ENCODE measurements at places on chromosomes 5 and 9. TPM values are rescaled to one million over a fixed set of nuclear protein-coding genes. Genes with fewer than 3 reads are reported as not detected.

The TRMO gene
- 12.3 TPM for total RNA-seq

The AMBP gene
- 8.9 TPM for total RNA-seq

The PNPLA7 gene
- total RNA-seq, result 0.63 TPM

The SLC22A4 gene
- 4.1 TPM for total RNA-seq

The SLC1A1 gene
- 1.8 TPM for total RNA-seq

The ANKHD1 gene
- 54.6 TPM for total RNA-seq

The FREM1 gene
- not detected for total RNA-seq

The CCNG1 gene
- 65.6 TPM for total RNA-seq

The SLC34A1 gene
- not detected for total RNA-seq

The TNFSF15 gene
- total RNA-seq, result 0.36 TPM

The FAM169A gene
- total RNA-seq, result 8.8 TPM

The NRG2 gene
- 2.0 TPM for total RNA-seq

The CPLANE1 gene
- 4.4 TPM for total RNA-seq

The SLCO4C1 gene
- not detected for total RNA-seq

The HMCN2 gene
- total RNA-seq, result 0.09 TPM

The DMRTA1 gene
- total RNA-seq, result 1.1 TPM

The PLEKHG4B gene
- total RNA-seq, result 0.56 TPM

The TMEM203 gene
- 45.1 TPM for total RNA-seq

The C7 gene
- not detected for total RNA-seq

The KIF27 gene
- total RNA-seq, result 1.3 TPM

The F2RL2 gene
- total RNA-seq, result 6.1 TPM

The S1PR3 gene
- 36.6 TPM for total RNA-seq

The PROB1 gene
- 0.36 TPM for total RNA-seq

The CLINT1 gene
- total RNA-seq, result 85.8 TPM

The MED7 gene
- 18.0 TPM for total RNA-seq

The PCDHA1 gene
- total RNA-seq, result 0.10 TPM

The CDKN2A gene
- not detected for total RNA-seq

The MLANA gene
- not detected for total RNA-seq

The STK32A gene
- 0.33 TPM for total RNA-seq

The SPATA31D4 gene
- total RNA-seq, result not detected

The ZNF189 gene
- 6.2 TPM for total RNA-seq

The CTNNAL1 gene
- total RNA-seq, result 56.0 TPM

The ROR2 gene
- 1.9 TPM for total RNA-seq

The PFN3 gene
- total RNA-seq, result not detected

The FLT4 gene
- total RNA-seq, result 2.2 TPM

The RMRP gene
- 45.5 TPM for total RNA-seq
